ENCODE measurements at places on chromosomes 1 and 21. TPM values are rescaled to one million over a fixed set of nuclear protein-coding genes. Genes with fewer than 3 reads are reported as not detected.

DNA sequence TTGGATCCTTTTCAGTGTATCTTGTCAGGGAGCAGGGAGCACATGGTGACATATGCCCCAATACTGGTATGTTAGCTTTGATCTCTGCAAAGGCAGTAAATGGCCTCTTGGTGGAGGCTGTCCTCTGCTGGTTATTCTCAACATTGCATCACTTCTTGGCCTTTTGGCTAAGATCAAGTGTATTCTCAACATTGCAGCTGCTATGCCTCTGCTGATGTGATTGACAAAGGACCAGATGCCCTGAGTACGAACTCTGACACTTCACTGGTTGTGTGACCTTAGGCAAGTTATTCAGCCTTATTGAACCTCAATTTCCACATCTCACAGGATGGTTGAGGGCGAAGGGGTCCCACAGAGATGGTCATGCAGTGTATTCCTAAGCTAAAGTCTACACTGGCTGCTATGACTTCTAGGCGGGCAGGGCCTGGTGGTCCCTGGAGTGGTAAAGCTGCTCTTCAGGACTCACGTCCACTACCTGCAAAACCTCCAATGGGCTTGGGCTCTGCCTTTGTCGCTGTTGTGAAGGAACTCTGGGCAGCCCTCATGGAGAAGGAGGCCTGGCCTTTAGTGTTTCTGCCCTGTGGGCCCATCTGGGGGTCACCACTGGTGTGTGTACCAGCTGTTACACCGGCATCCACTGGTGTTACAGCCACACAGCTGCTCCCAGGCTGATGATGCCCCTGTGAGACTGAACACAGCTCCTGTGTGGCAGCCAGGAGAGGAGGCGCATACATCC lies 64.8 kb downstream of the DNTTIP2 start:
- DNase-seq = peak; percentile 25

- DNase-seq = no peak
These were observed 26.8 kb downstream of the PRDM15 start for GRCh38 chr21:41852151-41852928.

- no peak for DNase-seq
These were observed 510 bp upstream of the UBIAD1 start for GRCh38 chr1:11272544-11272831.

GRCh38 chr21:44079846-44080245 lies 27.4 kb upstream of the PWP2 start:
- no peak for DNase-seq

GRCh38 chr1:110049801-110050601 lies 15.6 kb downstream of the STRIP1 start:
- DNase-seq = no peak

TNFAIP8L2 gene
- total RNA-seq = 0.70 TPM

OPRD1 gene
- total RNA-seq = not detected

LAD1 gene
- not detected for total RNA-seq

All from CD4-positive, alpha-beta T cell (primary cell).